Tibial artery (tissue), 4 donors: ENCODE measurements at places on chromosomes 3 and 15.

- no peak for DNase-seq
Observed at GRCh38 chr3:159831466-159831865, 157.2 kb upstream of the IL12A start.

- no peak for DNase-seq
Observed at GRCh38 chr3:143122089-143122430, 2.5 kb downstream of the CHST2 start.

GRCh38 chr3:157063469-157063868, 96.5 kb downstream of the CCNL1 start:
- DNase-seq, result no peak

- no peak for DNase-seq
Observed at GRCh38 chr3:31341130-31341529, 191.6 kb upstream of the STT3B start.

DNA sequence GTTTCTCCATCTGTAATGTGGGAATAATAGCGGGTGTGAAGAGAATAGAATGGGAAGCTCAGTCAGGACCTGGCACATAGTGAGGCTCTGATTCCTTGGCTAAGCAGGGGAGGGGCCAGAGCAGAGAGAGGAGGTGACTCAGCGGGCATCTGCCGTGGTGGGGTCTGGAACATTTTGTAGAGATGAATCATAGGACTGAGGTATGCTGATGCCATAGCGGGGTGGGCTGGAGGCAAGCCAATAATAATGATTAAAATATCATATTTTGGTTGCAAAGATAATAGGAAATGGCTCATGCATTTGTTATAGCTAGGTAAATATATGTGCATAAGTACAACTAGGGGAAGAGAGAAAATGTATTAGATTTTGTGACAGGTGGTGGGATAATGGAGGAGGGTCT, 11.2 kb downstream of the TGM4 start:
- no peak for DNase-seq

DNA sequence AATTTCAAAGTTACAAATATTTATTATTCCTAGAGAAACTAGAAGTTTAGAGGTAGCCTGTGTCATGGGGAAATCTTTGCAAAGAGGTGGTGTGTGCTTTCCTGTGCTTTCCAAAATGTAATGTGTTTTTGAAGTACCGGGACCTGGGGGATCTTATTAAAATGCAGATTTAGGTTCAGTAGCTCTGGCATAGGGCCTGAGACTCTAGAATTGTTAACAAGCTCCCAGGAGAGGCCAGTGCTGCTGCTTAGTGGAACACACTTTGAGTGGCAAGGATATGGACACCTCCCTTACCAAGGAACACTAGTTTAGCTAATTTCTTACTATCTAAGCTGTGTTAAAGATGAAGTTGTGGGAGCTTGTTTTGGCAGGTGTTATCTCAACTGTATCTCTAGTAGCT, 428.9 kb downstream of the VGLL3 start:
- DNase-seq, result no peak

GRCh38 chr3:78260388-78260787, 1220.5 kb downstream of the ROBO2 start:
- no peak for DNase-seq

DNA sequence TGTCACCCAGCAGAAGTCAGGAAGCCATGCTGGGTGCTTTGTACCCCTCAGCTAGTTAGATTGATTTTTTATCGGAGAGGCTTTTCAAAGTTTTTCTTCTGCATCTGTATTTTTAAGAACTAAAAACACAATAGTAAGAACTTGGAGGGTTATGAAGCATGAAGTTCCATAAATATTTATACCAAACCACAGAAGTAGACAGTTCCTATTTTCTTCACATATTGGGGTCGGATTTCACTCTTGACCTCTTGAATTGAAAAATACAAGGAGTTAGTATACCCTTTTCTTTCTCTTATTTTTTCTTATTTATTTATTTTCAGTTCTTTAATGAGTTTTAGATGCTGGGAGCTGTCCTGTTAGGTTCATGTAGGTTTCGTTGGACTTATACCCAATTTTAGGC, 35.1 kb downstream of the SLC25A26 start:
- DNase-seq, result no peak

DNA sequence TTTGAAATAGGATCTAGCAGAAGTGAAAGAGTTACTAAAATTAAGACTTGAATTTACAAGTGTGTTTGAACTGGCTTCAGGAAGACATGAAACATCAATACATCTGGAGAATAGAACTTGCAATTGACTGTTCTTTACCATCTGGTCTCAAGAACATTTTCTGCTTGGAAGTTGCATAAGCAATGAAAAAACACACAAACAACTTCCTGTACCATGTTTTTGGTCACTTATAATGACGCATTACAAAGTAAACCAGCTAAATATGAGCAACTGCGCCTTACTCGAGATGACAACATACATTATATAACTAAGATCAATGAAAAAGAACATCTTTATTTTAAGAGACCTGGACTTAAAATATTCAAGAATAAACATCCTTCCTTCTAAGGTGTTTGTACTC, 112.5 kb downstream of the TIGIT start:
- no peak for DNase-seq

DNA sequence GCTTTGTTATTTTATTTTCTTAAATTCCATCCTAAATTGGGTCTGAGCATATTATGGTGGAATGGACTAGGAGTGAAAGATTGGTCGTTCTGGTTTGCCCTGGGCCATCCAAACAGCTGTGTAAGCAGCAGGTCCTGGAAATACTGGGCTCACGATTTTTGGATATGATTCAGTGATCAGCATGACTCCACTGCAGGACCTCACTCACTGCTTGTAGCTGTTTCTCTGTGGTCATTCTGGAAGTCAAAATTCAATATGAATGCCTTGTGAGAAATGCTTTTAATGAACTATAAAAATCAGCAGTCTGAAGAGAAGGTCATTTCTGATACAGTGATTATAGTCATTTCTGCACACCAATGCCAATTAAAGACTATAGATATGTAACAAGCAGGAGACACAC, 185.0 kb downstream of the RBMS3 start:
- no peak for DNase-seq

GRCh38 chr15:70788114-70789049, 25.0 kb upstream of the UACA start:
- no peak for DNase-seq

DNA sequence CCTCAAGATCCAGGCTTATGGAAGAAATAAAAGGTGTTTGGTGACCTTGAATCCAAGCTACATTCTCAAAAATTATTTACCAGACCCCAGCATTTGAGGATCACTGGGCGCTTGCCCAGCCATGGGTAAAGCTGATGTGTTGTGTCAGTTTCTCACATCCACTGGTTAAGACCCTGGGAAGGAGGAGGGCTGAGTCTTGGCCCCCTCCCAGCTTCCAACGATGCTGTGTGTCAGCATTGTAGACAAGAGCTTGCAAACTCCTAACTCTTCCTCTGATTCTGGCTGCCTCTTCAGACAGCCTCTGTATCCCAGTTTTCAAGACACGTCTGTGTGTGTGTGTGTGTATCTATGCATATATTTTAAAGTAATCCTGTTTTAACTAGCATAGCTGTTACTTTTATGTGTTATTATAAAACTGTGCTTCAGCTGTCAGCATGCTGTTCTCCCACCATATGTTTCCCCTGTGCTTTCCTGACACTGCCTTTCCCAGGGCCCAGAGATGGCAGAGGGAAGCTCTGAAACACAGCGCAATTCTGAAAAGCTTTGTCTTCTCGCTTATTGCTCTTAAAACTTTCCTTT, 157.3 kb upstream of the LRRN1 start:
- DNase-seq, result no peak

GRCh38 chr3:169618894-169619792, 44.4 kb downstream of the MECOM start:
- DNase-seq, result no peak

DNA sequence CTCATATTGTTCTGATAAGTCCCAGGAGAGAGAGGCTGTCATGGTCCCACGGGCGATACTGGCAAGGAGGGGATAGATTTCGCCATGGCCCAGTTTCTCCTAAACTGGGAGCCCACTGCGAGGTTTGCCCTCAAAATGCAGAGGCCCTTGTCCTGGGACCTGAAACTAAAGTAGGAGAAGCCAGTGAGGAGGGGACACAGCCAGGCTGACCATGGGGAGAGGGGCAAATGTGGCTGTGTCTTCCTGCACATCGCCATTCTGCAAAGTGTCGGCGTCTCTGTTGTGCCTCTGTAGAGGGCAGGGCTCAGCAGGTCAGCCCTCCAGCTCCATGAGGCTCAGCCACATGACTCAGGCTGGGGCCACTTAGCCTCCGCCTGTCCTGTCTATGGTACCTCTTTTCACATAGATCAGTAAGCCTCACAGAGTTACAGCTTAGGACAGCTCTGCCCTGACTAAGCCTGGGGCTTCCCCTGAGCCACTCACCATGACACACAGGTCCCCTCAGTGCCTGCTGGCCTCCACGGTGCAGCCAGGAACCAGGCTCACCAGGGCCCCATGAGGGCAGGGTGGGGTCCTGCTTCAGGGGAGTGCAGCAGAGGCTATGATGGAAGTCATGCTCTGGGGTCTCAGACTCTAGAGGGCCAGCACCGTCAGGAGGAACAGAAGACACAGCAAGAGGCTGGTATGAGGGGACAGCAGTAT, 28.6 kb upstream of the PLXNA1 start:
- no peak for DNase-seq

DNA sequence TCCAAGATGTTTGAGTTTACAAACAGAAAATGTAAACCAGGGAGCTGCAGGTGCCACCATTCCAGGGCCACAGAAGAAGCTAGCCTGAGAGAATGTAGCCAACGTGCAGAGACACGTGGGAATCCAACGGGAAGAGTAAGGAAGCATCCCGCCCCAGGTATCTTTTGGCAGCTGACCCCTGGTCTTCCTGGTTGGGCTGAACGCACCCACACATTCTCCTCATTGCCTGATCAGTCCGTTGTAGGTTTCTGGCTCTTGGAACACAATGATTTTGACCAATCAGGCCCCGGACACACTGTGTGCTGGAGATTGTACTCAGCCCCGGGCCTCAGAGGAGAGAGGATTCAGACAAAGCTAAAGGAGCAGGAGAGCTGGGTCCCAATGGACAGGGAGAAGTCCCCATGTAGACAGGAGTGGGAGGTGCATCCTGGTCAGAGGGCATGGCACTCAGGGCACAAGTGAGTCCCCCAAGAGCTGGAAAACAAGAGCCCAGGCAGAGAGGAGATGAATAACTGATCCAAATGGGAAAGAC, 102.3 kb downstream of the TPRA1 start:
- DNase-seq, result no peak

GRCh38 chr3:24843955-24844354, 349.3 kb upstream of the THRB start:
- no peak for DNase-seq

- DNase-seq, result no peak
Observed at GRCh38 chr3:99475229-99475628, 163.2 kb upstream of the COL8A1 start.

DNA sequence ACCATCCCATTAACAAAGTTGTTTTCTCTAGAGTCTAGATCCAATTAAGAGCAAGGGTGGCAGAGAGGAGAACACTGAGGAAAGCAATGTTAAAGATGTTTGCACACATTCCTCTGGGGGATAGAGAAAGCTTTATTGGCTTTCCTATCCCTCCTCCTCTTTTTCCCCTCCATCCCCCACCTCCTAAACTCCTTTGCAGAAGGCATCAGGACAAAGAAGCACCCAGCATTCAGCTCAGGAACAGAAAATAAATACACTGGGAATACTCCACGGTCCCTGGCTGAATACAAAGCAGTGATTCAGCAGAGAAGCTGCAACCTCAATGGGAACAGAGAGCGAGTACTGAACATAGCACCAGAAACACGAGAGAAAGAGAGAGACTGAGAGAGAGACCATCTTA, 21.9 kb downstream of the LSAMP start:
- no peak for DNase-seq

DNA sequence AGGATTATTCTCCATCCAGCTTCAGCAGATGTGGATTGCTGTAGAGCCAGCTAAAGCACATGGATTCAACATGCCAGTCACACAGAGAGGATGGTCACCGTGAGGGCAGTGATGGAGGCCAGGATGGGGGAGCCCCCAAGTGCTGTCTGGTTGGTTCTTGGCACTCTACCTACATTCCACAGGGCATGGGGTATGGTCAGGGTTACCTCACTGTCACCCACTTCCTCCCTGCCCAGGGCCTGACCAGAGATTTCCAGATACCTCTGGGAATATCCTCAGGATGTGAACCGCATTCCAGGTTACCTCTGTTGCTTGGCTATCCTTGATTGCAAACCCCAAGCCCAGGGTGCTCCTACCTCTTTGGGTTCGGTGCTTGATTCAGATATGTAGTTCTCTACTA, 147.3 kb upstream of the TRIM42 start:
- DNase-seq, result no peak

DNA sequence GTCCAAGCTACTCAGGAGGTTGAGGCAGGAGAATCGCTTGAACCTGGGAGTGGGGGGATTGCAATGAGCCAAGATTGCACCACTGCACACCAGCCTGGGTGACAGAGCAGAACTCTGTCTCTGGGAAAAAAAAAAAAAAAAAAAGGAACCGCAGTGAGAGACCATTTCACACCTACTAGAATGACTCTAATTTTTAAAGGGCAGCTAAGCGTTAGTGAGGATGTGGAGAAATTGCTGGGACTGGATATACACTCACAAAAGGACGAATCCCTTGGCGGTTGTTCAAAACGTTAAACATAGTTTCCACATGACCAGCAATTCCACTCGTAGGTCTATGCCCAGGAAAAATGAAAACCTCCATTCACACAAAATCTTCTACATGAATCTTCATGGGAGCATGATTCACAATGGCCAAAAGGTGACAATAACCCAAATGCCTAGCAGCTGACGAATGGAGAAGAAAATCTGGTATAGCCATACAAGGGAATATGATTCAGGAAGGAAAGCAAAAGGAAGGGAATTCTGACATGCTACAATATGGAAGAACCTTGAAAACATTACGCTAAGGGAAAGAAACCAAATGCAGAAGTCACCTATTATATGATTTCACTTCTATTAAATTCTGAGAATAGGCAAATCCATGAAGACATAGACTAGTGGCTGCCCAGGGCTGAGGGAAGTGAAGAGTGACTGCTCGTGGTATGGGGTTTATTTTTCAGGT, 127.0 kb downstream of the CHSY1 start:
- DNase-seq, result no peak
